Spinal cord (tissue), 10 donors: ENCODE measurements at places on chromosomes 4 and X. TPM values are rescaled to one million over a fixed set of nuclear protein-coding genes. Genes with fewer than 3 reads are reported as not detected.

DNA sequence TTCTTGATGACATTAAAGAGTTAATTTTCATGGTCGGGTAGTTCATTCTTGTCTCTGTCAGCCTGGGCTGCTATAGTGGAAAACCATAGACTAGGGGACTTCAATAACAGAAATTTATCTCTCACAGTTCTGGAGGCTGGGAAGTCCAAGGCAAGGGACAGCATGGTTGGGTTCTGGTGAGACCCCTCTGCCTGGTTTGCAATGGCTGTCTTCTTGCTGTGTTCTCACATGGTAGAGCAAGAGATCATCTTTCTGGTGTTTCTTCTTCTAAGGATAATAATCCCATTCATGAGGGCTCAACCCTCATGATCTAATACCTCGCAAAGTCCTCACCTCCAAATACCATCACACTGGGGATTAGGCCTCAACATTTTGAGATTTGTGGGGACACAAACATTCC is 50.1 kb downstream of the RHOH start:
- H3K4me1 ChIP-seq, result no peaks in the 10 kb centered on the region
- H3K4me3 ChIP-seq, result no peak overlapping the region

DNA sequence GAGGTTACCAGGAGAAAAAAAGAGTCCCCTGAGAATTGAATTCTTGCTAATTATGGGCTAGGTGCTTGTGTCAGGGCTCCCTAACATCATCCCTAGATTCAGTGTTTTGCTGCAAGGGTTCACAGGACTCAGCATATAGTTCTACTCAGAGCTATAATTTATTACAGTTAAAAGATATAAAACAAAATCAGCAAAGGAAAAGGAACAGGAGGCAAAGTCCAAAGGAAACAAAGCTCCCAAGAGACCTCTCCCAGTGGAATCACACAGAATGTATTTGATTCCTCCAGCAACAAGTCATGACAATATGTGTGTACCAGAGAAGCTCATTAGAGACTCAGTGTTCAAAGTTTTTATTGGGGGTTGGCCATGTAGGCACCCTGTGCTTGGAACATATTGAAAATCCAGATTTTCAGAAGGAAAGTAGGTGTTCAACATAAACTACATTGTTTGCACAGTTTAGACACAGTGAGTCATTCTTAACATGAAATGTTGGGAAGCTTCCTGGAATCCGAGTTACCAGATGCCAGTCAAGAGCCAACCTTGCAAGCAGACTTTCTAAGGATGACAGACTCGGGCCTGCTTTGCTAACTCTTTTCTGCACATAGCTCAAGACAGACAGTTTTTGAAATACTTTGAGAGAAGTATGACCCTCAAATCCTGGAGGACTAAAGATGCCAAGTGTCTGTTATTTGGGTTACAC is 311.3 kb upstream of the EMCN start:
- peaks cover 6% of the 10 kb centered on the region for H3K4me1 ChIP-seq
- no peak overlapping the region for H3K4me3 ChIP-seq
- H3K36me3 ChIP-seq, result no peaks in the 10 kb centered on the region
- no peak overlapping the region for H3K27ac ChIP-seq
- no peak for DNase-seq

DNA sequence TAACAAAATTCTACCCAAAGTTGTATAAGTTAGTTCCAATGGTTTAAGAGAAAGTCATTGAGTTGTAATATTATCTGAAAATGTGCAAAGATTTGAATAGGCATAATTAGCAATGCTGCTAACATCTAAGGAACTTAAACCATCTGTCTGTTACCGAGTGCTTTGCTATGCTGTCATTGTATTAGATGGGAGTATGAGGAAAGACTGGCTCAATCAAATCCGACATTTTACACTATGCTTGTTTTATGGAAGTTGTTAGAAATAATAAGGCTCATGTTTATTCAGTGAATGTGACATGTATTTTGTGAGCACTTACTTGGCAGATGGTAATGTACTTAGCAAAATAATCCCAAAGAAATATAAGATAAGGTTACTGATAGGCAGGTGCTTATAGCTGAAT is 1715.1 kb downstream of the PCDH7 start:
- no peaks in the 10 kb centered on the region for H3K27me3 ChIP-seq
- no peak for DNase-seq
- no peaks in the 10 kb centered on the region for H3K36me3 ChIP-seq
- no peak overlapping the region for H3K4me3 ChIP-seq

DNA sequence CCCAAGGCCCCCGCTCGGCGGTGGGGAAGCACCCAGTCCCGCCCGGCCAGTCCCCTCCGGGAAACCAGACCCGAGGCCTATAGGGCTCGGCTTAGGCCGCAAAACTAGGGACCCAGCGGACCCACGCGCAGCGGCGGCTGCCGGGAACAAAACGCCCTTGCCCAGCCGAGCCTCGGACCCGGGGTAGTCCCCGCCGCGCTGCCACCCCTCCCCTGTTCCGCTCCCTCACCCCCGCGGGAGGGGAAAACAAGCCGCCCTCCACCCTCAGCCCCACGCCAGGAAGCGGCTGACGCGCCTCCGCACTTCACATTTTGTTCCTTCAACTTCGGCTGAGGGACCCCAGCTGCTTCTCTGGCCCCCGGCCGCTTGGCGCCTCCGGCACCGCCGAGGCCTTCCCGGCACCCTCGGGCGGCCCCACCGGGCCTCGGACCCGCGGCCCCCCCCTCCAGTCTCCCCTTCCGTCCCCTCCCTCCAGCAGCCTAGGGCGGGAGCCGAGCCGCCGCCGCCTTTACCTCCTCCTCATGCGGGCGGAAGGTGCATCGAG is 694 bp downstream of the PDS5A start:
- peak; percentile 22 for DNase-seq
- H3K36me3 ChIP-seq, result peaks cover 18% of the 10 kb centered on the region
- H3K27me3 ChIP-seq, result no peaks in the 10 kb centered on the region
- H3K27ac ChIP-seq, result peak overlapping the region; percentile 83
- H3K4me1 ChIP-seq, result peaks cover 5% of the 10 kb centered on the region

The PPA2 gene
- 88.5 TPM for total RNA-seq
